Naive thymus-derived CD8-positive, alpha-beta T cell (primary cell): ENCODE measurements at places on chromosomes 2 and 18. TPM values are rescaled to one million over a fixed set of nuclear protein-coding genes. Genes with fewer than 3 reads are reported as not detected.

DNA sequence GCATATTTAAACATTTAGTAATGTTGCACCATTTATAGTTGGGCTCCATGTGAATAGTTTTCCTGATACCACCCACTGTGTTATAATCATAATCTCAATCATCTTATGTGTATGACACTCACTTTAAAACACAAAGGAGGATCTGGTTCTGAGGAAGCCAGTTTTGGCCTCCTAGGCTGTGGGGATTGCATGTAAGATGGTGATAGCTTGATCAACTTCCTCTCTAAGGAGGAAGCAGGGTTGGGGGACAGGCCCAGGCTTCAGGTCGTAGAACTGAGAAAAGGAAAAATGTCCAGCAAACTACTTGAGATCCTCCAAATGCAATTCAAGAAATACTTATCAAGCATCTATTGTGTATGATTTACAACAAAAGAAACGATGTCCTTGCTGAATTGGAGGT lies 4.9 kb upstream of the PPM1B start:
- DNase-seq, result no peak

Gene VIL1
- polyA plus RNA-seq, result 0.03 TPM

GRCh38 chr2:237025090-237025865 lies 60.4 kb upstream of the COPS8 start:
- DNase-seq, result no peak

Gene ZNF2
- polyA plus RNA-seq, result 3.6 TPM

- DNase-seq, result no peak
These were observed 15.7 kb downstream of the MSH6 start for GRCh38 chr2:47798631-47799030.

- DNase-seq, result no peak
These were observed 60.5 kb downstream of the HDLBP start for GRCh38 chr2:241254904-241255351.
